ENCODE measurements at places on chromosomes 11 and 22. TPM values are rescaled to one million over a fixed set of nuclear protein-coding genes. Genes with fewer than 3 reads are reported as not detected.

The ART5 gene
- not detected for total RNA-seq

The ARHGEF17 gene
- total RNA-seq: 0.09 TPM

The OR51A7 gene
- total RNA-seq: not detected

The RAG2 gene
- total RNA-seq: not detected

The SLC1A2 gene
- not detected for total RNA-seq

DNA sequence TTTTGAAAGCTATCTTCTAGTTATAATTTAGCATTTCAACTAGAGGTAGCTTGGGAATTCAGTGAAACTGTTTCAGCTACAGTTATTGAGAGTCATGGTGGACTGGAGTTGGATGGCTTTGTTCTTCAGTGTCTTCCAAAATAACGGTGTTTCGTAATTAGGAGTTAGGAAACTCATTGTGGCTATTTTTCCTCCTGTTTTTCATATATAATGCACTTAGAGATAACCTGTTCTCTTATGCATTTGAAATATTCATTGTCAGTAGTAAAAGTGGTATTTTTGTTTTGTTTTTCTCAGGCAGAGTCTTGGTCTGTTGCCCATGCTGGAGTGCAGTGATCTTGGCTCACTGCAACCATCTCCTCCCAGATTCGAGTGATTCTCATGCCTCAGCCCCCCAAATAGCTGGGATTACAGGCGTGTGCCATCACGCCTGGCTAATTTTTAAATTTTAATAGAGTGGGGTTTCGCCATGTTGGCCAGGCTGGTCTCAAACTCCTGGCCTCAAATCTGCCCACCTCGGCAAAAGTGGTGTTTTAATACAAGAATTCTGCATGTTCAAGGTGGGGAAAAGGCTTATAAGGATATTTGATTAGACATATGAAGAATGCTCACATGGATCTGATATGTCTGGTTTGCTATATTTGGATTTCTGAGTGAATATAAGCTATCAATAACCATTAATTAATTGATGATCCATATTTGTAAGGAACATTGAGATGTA, 12.7 kb downstream of the PDHX start:
- DNase-seq: no peak
- H3K27me3 ChIP-seq: no peaks in the 10 kb centered on the region
- H3K36me3 ChIP-seq: peaks cover 14% of the 10 kb centered on the region
- H3K4me3 ChIP-seq: no peak overlapping the region

DNA sequence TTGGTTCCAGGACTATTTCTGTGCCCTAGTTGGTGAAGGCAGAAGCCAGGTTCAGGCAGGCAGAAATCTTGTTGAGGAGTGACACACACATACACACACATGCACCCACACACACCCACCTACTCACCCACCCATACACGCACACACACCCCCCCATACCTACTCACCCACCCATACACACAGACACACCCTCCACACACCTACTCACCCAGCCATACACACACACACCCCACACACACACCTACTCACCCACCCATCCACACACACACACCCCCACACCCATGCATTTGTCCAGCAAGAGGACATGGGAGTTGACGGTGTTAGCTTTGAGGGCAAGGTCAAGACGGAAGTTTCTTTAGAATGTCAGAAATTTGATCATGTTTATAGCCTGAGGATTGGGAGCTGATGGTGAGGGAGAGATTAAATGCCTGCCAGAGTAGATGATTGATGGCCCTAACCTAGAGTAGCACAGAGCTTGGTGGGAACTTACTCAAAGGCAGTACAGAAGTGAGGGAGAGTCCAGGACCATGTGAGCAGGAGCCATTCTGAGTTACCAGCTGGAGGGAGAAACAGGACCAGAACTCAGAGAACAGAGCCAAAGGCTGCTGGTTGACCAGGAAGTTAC, 68.9 kb downstream of the CYB5R2 start:
- no peaks in the 10 kb centered on the region for H3K36me3 ChIP-seq
- H3K27me3 ChIP-seq: no peaks in the 10 kb centered on the region
- H3K27ac ChIP-seq: no peak overlapping the region
- H3K4me1 ChIP-seq: no peaks in the 10 kb centered on the region
- no peak overlapping the region for H3K4me3 ChIP-seq

GRCh38 chr11:3709977-3710376, 38.8 kb upstream of the CHRNA10 start:
- H3K27me3 ChIP-seq: no peaks in the 10 kb centered on the region
- no peak for DNase-seq
- H3K4me1 ChIP-seq: peaks cover 4% of the 10 kb centered on the region

DNA sequence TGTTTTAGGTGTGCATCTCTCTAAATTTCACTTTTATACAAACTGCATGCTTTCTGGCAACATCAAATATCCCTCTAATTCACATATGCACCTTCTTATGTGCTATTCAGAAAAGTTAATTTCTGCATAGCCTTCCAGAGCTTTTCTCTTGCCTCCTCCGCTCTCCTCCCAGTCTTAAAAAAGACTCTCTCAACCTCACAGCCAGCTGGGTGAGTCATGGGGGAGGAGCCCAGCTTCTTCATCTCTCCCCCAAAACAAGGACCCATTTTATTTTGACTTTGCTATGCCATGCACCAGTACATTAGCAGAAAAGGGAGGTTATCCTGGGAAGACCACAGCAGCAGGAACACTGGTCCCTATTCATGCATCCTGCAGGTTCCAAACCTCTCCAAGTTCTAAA, 234.4 kb downstream of the KCNA4 start:
- H3K36me3 ChIP-seq: no peaks in the 10 kb centered on the region
- DNase-seq: no peak
- no peak overlapping the region for H3K27ac ChIP-seq
- H3K4me1 ChIP-seq: no peaks in the 10 kb centered on the region

DNA sequence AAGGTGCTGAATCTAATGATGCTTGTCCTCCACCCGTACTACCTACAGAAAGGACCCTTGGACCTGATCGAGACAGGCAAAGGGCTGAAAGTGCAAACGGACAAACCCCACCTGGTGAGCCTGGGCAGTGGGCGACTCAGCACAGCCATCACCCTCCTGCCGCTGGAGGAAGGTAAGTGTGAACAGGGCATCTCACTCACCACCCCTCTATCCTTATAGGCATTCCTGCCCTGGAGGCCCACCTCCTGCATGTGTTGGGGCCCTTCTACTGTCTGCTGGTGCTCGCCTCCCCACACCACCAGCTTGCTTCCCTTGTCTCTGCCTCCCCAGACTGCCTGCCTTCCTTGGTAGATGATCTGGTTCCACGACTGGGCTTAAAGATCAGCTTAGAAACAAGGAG, 7.1 kb downstream of the PHLDB1 start:
- H3K27ac ChIP-seq: no peak overlapping the region
- H3K27me3 ChIP-seq: peaks cover 14% of the 10 kb centered on the region
- H3K4me3 ChIP-seq: no peak overlapping the region
- H3K36me3 ChIP-seq: no peaks in the 10 kb centered on the region
- H3K4me1 ChIP-seq: peaks cover 9% of the 10 kb centered on the region
- no peak for DNase-seq

DNA sequence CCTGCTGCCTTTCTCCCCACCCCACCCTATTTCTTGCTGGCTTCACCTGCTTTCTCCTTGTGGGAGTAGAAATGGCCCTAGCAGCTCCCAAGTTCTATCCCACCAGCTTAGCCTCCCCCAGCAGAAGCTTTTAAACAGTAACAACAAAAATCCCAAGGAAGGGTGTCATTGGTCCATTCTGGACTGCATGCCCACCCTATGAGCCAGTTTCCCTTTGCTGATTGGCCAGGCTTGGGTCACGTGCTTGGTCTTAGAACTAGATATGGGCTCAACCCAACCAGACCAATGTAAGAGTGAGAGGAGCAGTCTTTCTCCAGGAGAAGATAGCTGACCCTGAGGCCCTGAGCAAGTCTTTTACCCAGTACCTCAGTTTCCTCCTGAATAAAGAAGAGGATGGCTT, 2.3 kb downstream of the MTFP1 start:
- H3K36me3 ChIP-seq: peaks cover 41% of the 10 kb centered on the region
- H3K27ac ChIP-seq: no peak overlapping the region
- H3K27me3 ChIP-seq: no peaks in the 10 kb centered on the region
- H3K4me1 ChIP-seq: peaks cover 29% of the 10 kb centered on the region
- DNase-seq: no peak

GRCh38 chr22:44586999-44587736, 89.1 kb upstream of the RTL6 start:
- H3K36me3 ChIP-seq: no peaks in the 10 kb centered on the region
- peaks cover 20% of the 10 kb centered on the region for H3K27me3 ChIP-seq

GRCh38 chr22:38238519-38239071, 34.2 kb downstream of the TMEM184B start:
- H3K4me1 ChIP-seq: peaks cover 4% of the 10 kb centered on the region
- H3K4me3 ChIP-seq: no peak overlapping the region
- no peaks in the 10 kb centered on the region for H3K27me3 ChIP-seq
- no peak for DNase-seq

DNA sequence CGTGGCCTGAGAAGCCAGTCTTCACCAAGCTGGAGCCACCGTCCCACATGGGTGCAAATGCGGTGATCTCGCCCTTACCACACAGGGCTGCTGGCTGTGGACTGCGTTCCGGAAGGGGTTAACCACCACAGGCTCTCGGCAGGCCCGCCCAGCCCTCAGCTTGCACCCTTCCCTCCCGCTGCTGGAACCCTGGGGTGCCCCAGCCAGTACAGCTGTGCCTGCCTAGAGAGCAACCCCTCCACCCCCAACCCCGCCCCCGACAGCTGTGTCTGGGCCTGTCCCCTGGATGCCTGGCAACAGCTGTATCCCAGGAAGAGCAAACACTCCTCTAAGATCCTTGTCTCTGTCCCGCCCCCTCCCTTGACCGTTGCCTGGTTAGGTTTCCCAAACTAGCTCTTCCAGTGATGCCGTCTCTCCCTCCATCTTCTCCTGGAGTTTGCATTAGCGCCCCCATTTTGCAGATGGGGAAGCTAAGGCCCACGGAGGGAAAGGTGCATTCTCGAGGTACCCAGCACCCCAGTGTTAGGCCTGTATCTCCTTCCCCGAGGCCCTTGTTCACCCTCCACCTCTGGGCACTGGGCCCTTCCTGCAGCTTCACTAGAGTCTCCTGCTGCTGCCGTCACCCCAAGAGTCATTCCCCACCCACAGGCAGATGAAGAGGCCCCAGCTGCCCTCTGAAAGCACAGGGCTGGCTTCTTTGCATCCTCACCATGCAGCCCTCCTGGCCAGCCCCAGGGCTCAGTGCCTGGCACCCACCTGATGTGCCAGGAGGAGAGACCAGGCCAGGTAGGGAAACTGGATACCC, 12.6 kb upstream of the COX8A start:
- H3K27ac ChIP-seq: peak overlapping the region; percentile 25
- peaks cover 6% of the 10 kb centered on the region for H3K36me3 ChIP-seq
- H3K4me3 ChIP-seq: no peak overlapping the region
- peak; percentile 39 for DNase-seq
- no peaks in the 10 kb centered on the region for H3K27me3 ChIP-seq

- no peaks in the 10 kb centered on the region for H3K36me3 ChIP-seq
- H3K4me1 ChIP-seq: no peaks in the 10 kb centered on the region
- H3K27ac ChIP-seq: no peak overlapping the region
- DNase-seq: no peak
Measured at GRCh38 chr11:31107649-31108048, 261.9 kb downstream of the DCDC1 start.

GRCh38 chr11:108708173-108708572, 43.3 kb downstream of the DDX10 start:
- DNase-seq: no peak
- H3K27ac ChIP-seq: no peak overlapping the region
- no peaks in the 10 kb centered on the region for H3K27me3 ChIP-seq
- H3K4me1 ChIP-seq: peaks cover 18% of the 10 kb centered on the region
- H3K4me3 ChIP-seq: no peak overlapping the region

DNA sequence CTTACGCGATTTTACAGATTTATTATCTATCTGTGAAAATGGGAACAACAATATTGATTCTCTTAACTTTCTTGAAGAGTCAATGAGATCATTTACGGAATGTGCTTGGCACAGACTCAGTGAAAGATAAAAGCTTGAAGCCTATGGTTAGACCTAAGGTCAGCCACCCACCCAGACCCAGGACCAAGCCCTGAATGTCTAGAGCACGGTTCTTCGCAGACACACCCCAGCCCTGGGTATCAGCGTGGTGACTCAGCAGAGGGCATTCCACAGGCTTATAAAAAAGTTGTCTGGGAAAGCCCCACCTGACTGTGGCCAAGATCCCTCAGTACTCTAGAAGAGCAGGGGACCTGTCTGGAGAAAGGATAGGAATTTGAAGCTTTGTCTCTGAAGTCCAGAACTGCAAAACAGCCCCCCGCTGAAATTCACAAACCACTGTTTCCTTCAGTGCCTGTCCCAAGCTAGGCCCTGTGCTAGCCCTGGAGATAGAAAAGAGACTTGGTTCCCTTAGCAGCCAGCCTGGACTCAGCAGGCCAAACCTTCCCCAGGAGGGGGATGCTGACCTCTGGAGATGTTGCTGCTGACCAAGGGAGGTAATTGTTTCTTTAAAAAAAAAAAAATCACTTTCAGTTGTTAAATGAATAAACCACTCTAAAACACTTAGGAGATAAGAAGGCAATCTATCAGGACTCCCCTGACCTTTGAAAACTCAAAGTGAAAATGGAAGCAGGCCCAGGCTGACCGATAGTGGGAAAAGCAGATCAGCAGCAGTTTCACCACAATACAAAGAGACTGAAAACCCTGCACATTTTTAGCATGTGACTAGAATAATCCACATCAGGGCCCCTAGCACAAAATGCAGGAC, 114.0 kb downstream of the ABTB2 start:
- H3K27me3 ChIP-seq: no peaks in the 10 kb centered on the region
- peaks cover 17% of the 10 kb centered on the region for H3K36me3 ChIP-seq
- peaks cover 87% of the 10 kb centered on the region for H3K4me1 ChIP-seq
- H3K4me3 ChIP-seq: peak overlapping the region; percentile 45

Measured in activated T-helper 2 cell treated with anti-CD3 and anti-CD28 coated beads, Interferon-gamma antibody, Interleukin-2, Interleukin-4, amounts not matched to agents 10 μg/mL and 5 μg/mL and 100 μg/mL, durations not matched to agents 14 hours and 24 hours and 36 hours (primary cell).